ENCODE measurements at places on chromosomes 13 and 19.

DNA sequence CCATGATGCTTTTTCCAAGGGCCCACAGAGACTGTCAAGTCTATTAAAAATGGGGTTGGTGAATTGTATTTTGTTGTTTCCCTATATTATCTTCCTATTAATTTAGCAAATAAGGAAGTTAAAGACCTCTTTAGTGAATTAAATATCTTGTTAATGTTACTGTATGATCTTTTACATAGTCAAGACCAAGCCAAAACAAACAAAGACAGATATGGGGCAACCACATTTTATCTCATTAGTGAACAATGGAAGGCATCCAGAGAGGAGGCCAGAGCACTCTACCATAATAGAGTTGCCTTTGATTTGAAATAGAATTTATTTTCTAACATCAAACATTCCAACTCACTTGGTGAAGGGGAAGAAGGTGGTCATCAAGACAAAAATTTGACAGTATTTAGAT, 169.4 kb downstream of the B3GLCT start:
- no peak for DNase-seq

DNA sequence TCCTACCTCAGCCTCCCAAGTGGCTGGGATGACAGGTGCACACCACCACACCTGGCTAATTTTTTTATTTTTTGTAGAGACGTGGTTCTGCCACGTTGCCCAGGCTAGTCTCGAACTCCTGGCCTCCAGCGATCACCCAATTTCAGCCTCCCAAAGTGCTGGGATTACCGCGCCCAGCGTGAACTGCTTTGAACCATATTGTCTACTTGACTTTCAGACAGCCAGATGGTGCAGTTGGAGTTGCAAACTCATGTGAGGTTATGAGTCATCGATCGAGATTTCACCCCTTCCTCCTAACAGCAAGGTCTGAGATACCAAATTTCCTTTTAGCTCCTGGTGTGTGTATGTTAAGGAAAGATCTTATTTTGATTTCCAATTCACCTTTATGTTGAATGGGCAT, 2.7 kb downstream of the SLC27A1 start:
- DNase-seq, result no peak

- no peak for DNase-seq
Observed at GRCh38 chr19:51821456-51821855, 26.5 kb downstream of the FPR3 start.

DNA sequence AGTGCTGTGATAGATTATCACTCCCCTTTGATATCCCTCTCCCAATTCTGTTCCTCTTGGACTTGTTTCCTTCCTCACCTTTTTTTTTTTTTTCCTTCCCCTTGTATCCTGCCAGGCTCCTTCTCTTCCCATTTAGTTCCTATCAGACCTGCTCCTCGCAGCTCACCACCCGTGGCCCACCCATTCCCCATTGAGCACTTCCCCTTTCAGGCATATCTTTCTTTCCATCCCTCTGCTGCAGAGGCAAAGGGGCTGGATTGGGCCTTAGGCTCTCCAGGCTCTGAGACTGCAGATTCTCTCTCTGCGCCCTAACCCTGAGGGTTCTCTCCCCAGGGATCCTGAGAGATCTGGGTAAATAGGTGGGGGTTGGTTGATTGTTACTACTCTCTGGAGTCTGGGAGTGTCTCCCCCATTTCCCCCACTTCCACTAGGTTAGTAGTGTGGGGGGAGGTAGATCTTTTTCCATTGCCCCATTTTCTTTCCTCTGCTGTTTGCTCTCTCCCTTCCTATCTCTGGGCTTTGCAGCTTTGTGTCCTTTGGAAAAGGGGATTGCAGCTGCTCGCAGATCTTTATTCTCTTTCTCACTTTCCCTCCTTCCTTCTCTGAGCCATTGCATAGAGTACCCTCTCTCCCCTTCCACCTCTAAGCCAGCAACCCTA, 2.3 kb downstream of the ARHGAP35 start:
- no peak for DNase-seq

GRCh38 chr13:25783601-25784024, 268.2 kb downstream of the SHISA2 start:
- no peak for DNase-seq

DNA sequence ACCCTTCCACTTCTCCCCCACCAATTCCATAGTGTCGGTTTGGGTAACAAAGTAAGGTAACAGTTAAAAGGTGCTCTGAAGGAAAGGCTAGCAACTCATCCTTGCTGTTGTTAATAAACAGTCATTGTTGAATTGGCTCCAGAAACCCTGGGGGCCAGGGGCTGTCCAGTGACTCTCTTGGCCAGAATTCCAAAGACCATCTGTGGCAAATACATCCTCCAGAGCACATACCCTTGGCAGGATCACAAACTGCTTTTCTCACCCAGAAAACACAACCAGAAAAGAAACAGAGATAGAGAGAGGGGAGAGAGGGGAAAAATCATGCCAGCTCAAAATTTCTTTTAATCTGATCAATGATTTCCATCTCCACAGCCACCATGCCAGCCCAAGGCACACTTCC, 22.1 kb downstream of the CACNA1A start:
- no peak for DNase-seq

DNA sequence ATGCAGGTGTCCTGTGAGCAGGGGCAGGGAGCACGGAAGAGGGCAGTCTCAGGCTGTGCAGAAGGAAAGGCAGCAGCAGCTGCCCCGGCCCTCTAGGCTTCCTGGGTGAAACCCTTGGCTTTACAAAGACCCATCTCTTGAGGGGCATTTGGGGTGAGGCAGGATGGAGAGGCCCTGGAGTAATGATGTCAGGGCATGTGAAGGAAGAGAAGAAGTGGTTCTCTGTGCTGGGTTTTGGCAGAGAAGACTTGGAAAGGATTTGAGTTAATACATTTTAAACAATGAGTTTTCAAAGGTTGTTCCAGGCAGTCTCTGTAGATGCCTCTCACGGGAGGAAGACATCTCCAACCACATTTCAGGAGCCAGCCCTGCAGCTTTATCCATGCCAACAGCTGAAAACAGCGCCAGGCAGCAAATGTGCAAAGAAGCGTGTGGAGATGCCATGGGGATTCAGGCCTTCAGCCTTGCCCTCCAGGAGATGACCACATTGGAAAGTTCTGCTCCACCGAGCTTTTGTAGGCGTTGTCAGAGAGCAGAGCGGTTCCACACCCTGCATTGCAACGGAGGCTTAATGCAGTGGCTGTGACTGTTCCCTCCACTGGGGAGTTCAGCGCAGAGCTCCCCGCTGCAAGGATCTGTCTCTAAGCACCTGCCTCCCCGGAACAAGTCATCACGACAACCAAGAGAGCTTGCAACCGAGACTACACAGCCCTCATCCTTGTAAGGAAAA, 322.8 kb downstream of the UQCRFS1 start:
- DNase-seq, result no peak

- DNase-seq, result no peak
Observed at GRCh38 chr13:111383591-111384440, 63.4 kb downstream of the TEX29 start.

DNA sequence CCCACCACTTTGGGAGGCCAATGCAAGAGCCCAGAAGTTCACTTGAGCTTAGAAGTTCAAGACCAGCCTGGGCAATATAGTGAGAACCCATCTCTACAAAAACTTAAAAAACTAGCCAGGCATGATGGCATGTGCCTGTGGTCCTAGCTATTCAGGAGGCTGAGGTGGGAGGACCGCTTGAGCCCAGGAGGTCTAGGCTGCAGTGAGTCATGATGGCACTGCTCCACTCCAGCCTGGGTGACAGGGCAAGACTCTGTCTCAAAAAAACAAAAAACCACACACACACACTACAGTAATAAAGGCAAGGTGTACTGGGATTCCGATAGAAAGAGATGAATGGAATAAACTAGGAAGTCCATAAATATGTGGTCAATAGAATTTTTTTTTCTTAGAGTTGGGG, 35.6 kb downstream of the CYP2F1 start:
- no peak for DNase-seq

- DNase-seq, result no peak
Observed at GRCh38 chr19:13275016-13275722, 125.0 kb downstream of the IER2 start.

DNA sequence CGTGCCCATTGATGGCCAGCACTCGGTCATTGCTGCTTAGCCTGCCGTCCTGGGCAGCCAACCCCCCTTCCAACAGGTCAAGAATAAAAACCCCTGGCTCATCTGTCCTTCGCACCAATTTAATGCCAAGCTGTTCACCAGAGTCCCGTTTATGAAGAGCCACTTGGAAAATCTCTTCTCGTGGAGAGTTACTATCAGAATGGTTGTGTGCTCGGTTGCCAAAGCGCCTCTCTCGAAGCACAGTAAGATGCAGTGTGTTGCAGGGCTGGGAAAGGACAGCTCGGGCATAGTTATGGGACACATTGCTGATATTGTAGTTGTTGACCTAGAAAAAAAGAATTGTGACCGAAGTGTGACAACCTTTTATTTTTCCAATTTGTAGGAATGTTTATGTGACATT, 57.9 kb downstream of the LNX2 start:
- DNase-seq, result no peak
